ENCODE measurements at places on chromosomes 6 and 20.

DNA sequence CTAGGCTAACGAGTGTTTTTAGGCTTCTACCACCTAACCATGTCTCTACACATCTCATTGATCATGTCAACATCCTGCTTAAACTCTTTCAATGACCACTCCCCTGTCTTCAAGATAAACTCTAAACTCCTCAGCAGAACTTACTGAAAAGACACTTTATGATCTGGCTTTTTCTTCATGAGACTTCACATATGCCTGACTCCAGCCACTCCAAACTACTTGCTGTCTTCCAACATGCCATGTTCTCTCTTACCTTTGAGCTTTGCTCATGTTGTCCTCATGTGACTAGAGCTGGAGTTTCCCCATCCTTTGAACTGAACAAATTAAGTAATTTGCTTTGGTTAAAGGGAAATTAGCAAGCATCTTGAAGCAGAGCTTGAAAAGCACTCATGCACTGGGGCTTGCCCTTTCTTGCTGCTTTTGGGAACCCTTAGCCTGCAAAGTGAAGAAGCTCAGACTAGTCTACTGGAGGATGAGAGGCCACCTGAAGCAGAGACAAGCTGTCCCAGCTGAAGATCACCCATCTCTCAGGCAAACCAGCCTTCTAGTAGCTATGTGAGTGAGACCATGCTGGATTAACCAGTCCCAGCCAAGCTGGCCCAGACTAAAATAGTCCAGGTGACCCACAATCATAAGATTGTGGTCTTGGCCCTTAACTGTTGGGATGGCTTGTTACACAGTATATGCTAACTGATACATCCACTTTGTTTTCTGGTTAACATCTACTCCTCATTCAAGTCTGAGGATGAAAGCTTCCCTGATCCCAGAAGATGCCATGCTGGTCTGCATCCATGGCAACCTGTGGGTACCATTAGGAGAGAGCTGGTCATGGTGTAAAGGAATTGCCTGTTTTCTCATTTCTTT, 235.8 kb downstream of the GMPR start:
- no peak for DNase-seq

- no peak for DNase-seq
Measured at GRCh38 chr6:111721753-111722154, 116.1 kb upstream of the TRAF3IP2 start.

GRCh38 chr6:100232781-100233573, 231.7 kb downstream of the SIM1 start:
- DNase-seq: no peak

GRCh38 chr20:16191496-16191895, 381.8 kb downstream of the KIF16B start:
- DNase-seq: no peak

- no peak for DNase-seq
Measured at GRCh38 chr6:157660414-157660813, 162.6 kb upstream of the SNX9 start.

Measured in mesenteric fat pad (tissue), 1 donor.